ENCODE measurements at places on chromosomes 16 and 17.
A peak's percentile ranks its signal among the peaks of the same experiment; 100 is the strongest.

DNA sequence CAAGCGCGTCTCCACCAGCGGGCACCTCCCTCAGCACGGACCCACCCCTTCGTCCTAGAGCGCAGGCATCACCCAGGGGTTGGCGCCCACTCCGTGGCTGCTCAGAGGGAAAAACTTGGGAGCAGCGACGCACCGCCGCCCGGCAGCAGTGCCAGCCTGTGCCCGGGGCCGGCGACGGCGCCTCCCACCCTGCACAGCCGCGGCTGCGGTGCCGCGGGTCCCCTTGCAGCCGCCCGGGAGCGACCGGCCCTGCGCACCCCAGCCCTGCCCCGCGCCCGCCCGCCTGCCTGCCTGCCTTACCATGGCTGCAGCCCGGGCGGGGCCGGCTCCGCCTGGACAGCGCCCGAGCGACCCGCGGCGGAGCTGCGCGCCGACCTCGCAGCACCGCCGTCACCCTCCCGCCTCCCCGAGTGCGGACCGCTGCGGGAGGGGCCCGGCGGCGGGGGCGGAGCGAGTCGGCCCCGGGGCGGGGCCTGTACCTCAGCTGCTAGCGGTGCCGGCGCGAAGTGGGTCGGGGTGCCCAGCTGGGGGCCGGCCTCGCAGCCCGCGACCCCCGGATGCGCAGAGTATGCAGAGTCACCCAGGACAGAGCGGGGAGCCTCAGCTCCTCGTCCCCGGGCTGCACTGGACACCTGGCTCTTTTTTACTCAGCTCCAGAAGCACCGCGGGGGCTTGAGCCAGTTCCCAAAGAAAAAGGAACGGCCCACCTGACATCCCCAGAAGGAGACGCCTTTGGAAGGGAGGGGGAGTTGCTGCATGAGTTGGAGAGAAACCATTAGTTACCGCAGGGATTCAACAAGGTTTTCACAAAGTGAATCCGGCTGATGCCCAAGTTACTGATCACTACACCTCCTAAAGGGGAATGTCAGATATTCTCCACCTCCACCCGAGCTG, 17.5 kb upstream of the MTMR4 start:
- DNase-seq, result no peak

DNA sequence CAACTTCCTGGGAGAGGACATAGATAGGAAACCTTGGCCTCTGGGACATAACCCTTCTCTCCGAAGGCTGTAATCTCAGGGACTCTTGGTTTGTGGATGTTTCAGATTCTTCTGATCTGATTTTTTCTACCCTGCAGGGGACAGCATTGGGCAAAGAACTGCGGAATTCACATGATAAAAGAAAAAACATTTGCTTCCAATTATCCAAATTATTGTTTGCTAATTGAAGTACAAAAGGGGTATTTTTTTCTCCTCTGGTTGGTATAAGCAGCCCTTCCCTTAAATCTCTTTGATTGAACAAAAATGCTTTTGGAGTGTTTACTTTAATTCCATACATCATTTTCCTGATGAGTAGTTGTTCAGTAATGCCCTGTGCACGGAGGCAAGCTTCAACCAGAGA, 251.7 kb upstream of the IRX3 start:
- DNase-seq, result no peak

DNA sequence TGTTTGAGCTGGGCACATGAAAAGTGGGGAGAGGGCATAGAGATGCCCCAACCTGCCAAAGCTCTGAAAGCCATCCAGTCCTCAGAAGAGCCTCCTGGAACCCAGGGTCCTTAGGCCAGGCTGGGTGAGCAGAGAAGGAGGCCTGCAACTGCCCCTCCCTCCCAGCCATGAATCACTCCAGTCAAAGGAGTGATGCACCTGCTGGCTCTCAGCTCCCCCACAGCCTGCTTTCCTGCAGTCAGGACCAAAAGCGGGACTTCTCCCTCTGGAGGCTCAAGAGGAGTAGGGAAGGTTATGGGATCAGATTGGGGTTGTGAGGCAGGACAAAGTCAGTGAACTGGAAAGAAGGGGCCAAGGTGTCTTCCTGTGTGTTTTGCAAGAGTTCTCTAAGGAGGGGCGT, 145.6 kb downstream of the TMEM132E start:
- no peak for DNase-seq

DNA sequence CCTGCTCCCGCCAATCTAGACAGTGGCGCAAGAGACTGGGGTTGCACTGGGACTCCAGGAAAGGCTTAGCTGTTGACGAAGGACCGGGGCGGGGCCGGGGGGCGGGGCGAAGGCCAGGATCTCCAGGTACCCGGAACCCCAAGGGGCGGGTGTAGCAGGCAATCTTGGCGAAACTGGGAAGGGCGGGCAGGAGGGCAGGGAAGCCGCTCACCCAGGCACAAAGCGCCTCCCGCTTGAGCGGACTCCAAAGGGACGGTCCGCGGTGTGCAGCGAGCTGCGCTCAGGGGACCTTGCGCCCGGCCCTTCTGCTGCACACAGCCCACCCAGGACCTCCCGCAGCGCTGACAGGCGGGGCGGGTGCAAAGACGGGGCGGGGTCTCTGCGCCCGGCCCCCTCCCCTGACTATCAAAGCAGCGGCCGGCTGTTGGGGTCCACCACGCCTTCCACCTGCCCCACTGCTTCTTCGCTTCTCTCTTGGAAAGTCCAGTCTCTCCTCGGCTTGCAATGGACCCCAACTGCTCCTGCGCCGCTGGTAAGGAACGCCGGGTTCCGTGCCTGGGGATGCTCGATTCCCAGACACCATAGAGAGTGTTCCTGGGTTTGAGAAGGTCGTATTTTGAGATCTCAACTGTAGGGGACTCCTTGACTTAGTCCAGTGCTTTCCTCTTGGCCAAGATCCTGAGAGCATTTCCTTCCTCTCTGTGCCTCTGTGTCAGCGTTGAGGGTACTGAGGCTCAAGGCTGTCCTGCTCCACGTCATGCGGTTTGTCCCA, at the start of gene MT1F:
Gene MT1F, plus strand, starts transcription at position 405 of the 772 bp plus-strand sequence. Its CDS starts 100 bp downstream, at position 505.
- DNase-seq, result peak; percentile 50

DNA sequence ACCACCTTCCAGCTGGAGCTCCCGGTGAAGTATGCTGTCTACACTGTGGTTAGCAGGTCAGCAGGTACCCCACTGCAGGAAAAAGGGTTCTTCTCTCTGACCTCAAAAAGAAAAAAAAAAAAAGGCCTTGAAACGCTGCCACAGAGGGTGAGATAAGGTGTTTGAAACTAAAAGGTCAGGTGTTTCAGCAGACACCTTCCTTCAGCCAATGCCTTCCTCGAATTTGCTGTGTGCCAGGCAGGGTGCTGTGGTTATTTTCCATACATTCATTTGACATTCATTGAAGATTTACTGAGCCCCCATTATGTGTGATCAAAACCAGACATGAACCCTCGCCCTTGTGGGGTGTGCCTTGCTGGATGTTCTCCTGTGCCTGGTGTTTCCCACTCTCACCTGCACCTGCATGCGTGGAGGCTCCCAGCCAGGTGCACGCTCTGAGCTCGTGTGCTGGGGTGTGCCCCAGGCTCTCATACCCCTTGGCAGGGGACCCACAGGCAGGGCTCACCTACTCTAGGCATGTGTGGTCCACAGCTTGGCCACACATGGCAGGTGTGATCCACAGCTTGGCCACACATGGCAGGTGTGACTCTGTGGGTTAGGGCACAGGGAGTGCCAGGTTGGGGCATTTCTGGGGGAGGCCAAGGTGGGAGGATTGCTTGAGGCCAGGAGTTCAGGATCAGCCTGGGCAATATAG, 15.8 kb upstream of the ITGAD start:
- DNase-seq, result no peak

DNA sequence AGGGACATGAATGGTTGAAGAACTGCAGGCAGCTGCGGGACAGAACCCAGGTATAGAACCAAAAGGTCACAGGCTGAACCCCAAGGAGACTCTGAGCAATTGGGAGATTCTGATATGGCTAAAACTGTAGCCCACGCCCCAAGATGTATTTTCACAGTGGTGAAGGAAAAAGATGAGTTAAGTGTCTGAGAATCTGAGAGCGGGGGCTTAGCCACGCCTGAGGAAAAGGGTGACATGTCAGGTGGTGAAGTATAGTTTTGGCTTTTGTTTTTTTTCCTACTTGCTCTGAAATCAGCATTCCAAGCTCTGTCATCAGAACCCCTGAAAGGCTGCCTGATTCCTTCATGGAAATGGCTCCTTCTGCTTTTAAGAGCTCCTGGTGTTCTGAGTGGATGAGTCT, 73.3 kb downstream of the AKAP1 start:
- DNase-seq, result no peak

DNA sequence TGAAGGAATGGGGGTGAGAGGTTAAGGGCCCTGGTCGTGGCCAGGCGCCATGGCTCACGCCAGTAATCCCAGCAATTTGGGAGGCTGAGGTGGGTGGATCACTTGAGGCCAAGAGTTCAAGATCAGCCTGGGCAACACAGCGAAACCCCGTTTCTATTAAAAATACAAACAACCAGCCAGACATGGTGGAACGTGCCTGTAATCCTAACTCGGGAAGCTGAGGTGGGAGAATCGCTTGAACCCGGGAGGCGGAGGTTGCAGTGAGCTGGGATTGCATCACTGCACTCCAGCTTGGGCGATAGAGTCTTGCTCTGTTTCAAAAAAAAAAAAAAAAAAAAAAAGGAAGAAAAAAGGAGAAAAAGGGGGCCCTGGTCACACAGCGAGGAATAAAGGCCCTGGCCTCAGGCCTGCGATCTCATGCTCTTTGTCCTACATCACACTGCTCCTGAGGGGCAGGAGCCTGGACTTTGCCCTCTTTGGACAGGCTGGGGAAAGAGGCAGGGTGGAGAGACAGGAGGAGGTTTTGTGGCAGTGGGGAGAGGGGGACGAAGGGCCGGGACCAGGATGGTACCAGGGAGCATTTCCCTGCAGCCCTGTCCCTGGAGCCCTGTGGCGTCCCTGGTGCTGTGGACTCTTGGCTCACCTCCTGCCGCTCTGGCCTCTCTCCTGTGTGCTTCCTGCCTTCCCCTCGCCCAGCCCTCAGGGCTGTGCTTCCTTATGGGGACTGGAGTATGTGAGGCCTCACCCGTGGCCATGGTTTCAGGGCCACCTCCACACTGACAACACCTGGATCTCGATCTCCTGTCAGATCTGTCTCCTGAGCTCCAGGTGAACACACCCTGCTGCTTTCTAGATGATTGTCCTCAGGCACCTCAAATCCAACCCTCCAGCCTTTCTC, 19.7 kb upstream of the SLC25A19 start:
- no peak for DNase-seq

DNA sequence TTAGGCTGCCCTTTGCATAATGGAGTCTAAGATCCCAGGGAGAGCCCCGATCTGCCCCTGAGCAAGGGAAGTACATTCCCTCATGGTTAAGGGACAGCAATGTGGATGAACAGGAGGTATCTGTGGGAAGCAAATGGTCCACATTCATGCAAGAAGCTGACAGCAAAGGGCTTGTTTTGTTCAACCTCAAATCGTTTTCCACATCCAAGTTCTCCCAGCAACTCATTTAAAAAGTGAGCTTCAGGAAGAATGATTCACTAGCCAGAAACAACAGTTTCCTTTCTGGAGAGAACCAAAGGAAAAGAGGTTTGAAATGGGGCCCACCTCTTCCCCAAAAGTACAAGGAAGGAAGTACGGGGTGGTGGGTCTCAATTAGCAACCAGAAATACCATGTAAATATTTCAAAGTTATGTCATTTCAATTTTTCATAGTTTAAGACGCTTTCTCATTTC, 9.4 kb downstream of the HSPB9 start:
- DNase-seq, result no peak

DNA sequence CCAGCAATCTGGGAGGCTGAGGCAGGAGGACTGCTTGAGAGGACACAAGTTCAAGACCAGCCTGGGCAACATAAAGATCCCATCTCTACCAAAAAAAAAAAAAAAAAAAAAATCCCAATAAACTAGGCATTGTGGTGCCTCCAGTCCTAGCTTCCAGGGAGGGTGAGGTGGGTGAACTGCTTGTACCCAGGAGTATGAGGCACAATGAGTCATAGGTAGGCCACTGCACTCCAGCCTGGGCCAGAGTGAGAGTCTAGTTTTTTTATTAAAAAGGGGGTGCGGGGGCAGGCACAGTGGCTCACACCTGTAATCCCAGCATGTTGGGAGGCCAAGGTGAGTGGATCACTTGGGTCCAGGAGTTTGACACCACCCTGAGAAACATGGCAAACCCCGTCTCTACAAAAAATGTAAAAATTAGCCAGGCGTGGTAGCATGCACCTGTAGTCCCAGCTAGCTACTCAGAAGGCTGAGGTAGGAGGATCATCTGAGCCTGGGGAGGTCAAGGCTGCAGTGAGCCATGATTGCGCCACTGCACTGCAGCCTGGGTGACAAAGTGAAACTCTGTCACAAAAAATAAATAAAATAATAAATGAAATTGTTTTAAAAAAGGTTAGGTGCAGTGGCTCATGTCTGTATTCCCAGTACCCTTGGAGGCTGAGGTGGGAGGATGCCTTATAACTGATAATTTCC, 7.8 kb upstream of the CHST6 start:
- no peak for DNase-seq

DNA sequence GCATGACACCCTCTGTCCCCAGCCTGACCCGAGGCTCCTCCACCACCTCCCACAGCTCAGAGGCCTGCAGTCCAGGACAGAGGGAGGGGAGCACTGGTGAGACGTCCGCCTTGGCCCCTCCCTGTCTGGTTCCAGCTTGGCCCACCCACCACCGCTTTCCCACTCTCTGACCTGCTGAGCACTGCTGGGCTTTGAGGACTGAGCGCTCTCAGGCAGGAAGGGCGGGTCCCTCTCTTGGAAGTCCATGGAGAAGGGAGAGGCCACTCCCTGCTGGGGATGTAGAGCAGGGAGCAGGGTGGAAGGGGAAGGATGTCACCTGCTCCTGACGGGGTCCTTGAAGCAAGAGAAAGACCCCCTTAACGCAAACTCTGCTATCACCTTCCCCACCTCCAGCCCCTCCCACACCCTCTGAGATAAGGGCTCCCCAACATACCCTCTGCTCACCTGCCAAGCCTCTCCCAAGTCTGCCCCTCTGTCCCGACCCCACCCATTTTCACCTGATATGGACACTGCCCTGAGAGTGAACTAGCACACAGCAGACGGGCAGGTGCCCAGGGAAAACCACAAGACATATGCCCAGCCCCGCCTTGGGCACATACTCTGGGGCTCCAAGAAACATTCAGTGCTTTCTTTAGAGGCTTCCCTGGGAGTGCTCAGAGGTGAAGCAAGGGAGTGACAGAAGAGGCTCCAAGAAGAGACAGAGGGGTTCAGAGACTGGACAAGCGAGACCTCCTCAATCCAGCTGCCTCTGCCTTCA, 1.4 kb downstream of the OSBPL7 start:
- no peak for DNase-seq

GRCh38 chr16:23434380-23434779, 18.6 kb downstream of the COG7 start:
- no peak for DNase-seq

Data from stimulated activated CD8-positive, alpha-beta memory T cell treated with anti-CD3 and anti-CD28 coated beads, Interleukin-15, amount 100 ng/mL, for 1 hour (primary cell).